ENCODE measurements at places on chromosomes 13 and 19.

DNA sequence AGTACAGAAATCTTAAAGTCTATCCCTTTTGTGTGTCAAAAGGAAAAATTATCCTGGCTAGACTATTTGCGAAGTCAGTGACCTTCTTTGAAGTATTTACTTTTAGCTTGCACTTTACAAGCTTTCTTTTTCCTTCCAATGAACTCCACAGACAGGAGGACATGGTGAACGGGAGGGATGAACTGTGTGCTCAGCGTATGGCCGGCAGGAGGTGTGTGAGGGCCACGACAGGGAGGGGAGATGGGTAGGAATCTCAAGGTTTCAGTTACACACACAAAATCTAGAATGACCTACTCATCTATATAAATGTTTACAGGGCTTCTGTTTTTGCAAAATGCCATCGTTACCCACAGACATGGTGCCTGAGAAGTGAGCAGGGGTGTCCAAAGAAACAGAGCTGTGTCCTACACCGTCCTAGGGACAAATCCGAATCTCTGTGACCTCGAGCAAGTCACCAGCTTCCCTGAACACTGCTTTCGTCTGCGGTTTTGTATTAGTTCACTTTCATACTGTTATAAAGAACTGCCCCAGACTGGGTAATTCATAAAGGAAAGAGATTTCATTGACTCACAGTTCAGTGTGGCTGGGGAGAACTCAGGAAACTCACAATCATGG is 537.2 kb downstream of the LIG4 start:
- no peak for DNase-seq

DNA sequence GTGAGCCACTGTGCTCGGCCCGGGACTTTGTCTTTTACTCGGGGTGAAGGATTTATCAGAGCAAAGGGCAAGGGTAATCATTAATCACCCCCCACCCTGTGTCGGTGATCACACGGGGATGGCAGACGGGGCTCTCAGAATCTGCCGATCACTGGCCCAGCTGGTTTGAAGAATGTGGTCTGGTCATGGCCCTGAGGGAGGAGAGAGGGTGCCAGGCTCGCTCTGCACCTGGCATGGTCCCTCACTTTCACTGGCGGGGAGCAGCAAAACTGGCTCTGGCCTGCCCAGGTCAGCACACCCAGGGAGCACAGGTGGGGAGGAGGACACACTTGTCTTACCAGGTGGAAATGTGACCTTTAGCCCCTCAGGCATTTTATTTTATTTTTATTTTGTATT is 10.2 kb downstream of the REEP6 start:
- no peak for DNase-seq

- DNase-seq = no peak
These were observed 15.2 kb downstream of the ELAVL3 start for GRCh38 chr19:11465600-11465999.

- no peak for DNase-seq
These were observed 177.0 kb downstream of the RFC3 start for GRCh38 chr13:33994826-33995502.

- DNase-seq = no peak
These were observed 36.2 kb upstream of the TRPC4 start for GRCh38 chr13:37905736-37906135.

GRCh38 chr19:6521718-6522646 is 8.8 kb upstream of the TNFSF9 start:
- no peak for DNase-seq

GRCh38 chr13:20378721-20379120 is 146.6 kb upstream of the GJB6 start:
- DNase-seq = no peak

DNA sequence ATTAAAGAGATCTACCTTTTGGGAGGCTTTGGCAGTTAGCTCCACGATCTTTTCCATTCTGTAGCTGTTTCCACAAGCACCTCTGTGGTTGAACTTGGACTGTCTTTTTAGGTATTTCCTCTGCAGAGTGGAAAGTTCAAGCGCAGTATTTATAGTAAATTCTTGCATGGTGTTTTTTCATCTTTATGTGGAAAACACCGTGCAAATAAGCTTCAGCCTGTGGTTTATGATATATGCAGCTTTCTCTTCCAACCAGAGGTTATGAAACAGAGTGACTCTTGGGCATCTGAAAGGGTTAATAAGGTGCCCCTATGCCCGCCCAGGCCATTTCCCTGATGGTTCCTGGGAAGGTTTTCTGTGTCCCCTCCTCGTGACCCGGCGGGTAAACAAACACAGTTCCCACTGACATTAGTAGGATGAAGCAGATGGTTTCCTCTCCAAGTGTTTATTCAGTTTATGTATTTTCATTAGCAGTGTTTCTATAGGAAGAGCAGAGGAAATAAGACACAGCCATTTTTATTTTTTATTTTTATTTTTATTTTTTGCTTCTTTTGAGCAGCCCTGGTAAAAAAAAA is 39.7 kb upstream of the RNF113B start:
- DNase-seq = no peak

DNA sequence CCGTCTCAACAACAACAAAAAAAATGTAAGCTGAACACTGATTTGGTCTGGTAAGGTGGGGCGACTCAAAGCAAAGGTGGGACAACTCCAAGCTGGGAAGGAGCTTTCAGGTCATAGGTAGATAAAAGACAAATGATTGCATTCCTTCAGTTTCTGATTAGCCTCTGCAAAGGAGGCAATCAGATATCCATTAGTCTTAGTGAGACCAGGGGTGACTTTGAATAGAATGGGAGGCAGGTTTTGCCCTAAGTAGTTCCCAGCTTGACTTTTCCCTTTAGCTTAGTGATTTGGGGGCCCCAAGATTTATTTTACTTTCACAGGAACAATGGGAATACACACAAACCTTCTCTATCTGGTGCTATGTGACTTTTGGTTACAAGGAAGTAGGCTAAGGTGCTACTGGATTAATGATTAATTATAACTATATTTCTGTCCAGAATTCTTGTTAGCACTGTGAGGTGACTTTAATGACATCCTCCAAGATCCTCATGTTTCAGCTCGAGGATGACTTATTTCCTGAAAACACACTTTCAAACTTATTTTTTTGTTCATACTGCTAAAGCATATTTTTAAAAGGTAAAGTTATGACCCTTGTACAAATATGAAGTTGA is 10.6 kb upstream of the MTRF1 start:
- no peak for DNase-seq
